ENCODE measurements at places on chromosomes 6 and 20. TPM values are rescaled to one million over a fixed set of nuclear protein-coding genes. Genes with fewer than 3 reads are reported as not detected.

- no peak for DNase-seq
Observed at GRCh38 chr6:22383016-22383415, 86.2 kb upstream of the PRL start.

DNA sequence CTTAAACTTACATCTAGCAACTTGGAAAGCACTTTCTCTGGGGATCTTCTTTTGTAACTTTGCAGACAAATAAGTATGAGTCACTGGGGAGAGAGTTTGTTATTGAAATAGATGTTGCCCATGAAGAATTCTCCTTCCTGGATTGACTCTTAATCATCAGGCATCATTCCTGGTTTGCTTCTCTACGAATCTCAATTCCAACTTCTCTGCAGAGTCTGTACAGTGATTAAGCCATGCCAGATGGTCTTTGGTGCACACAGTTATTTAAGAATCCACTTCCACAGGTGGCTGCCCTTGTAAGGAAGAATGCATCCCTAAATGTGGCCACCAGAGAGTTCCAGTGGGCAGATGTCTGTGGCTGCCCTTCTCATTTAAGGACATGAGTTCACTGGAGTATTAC is 25.7 kb downstream of the MYCT1 start:
- no peak for DNase-seq

- no peak for DNase-seq
Observed at GRCh38 chr20:39142407-39143096, 180.4 kb downstream of the DHX35 start.

- no peak for DNase-seq
Observed at GRCh38 chr6:14918200-14918907, 327.5 kb upstream of the JARID2 start.

RGS17 gene
- polyA plus RNA-seq: 2.5 TPM

DNA sequence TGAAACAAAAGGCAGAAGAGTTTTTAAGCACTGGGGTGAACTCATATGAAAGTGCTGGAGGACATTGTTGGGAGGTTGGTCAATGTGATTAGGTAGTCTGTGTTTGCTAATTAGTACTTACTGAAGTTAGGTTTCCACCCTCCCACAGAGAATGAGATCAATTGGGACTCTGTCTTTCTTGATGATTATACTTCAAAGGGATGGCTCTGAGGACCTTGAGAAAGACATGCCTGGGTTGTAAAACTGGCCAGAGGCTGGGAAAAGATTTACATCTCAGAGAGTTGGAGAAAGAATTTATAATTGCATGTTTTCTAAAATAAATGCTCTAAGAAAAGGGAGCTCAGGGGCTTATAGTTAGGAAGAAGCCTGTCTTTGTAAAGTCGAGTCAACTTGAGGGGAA is 74.0 kb downstream of the CD109 start:
- no peak for DNase-seq

- DNase-seq: no peak
Observed at GRCh38 chr6:142824426-142824825, 120.5 kb downstream of the HIVEP2 start.

DNA sequence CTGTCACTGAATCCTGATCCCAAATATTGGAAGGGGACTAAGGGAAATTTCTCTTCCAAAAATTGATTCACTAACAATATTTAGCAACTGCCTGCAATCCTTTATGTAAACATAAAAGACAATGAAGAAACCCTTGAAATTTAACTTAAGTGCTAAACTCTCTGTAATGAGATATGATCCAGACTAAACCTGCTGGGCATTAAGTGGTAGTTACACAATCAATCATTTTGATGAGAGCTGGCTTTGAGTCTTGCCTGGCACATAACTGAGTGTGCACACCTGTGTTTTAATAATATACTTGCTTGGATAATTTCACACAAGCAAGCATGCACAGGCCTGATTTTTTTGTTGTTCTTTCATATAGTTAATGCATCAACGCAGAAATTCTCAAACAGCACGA is 9.8 kb upstream of the ZFP64 start:
- no peak for DNase-seq

- DNase-seq: no peak
Observed at GRCh38 chr6:149508485-149508884, 23.7 kb upstream of the ZC3H12D start.

MTCH1 gene
- polyA plus RNA-seq: 148 TPM

GRCh38 chr20:805713-806112 is 27.8 kb upstream of the FAM110A start:
- DNase-seq: no peak

DNA sequence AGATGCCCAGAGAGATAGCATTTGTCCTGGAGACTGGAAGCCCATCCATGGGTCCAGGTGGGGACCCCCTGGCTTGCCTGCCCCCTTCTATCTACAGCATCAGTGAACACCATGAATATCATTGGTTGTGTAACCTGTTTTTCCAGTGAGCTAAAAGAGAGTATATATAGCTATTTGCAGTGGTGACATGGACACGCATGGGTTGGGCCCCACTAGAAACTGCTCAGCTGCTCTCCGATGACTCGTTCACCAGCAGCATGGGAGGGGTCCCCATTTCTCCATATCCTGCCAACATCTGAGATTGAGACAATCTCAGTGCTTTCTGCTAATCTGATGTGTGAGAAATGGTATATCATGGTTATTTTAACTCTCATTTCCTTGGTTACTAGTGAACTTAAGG is 4.0 kb upstream of the ZC3H12D start:
- no peak for DNase-seq

NRSN1 gene
- 0.26 TPM for polyA plus RNA-seq

NHLRC1 gene
- polyA plus RNA-seq: 2.5 TPM

- no peak for DNase-seq
Observed at GRCh38 chr6:29142309-29142708, 28.4 kb upstream of the OR2J2 start.

ZNF831 gene
- 0.18 TPM for polyA plus RNA-seq

FAM83C gene
- polyA plus RNA-seq: not detected

- DNase-seq: no peak
Observed at GRCh38 chr6:43052842-43053544, 658 bp downstream of the CUL7 start.

ITPA gene
- polyA plus RNA-seq: 63.7 TPM

- DNase-seq: no peak
Observed at GRCh38 chr20:1489325-1489724, 1.9 kb downstream of the SIRPB2 start.

ZC3H12D gene
- polyA plus RNA-seq: 0.92 TPM

DNA sequence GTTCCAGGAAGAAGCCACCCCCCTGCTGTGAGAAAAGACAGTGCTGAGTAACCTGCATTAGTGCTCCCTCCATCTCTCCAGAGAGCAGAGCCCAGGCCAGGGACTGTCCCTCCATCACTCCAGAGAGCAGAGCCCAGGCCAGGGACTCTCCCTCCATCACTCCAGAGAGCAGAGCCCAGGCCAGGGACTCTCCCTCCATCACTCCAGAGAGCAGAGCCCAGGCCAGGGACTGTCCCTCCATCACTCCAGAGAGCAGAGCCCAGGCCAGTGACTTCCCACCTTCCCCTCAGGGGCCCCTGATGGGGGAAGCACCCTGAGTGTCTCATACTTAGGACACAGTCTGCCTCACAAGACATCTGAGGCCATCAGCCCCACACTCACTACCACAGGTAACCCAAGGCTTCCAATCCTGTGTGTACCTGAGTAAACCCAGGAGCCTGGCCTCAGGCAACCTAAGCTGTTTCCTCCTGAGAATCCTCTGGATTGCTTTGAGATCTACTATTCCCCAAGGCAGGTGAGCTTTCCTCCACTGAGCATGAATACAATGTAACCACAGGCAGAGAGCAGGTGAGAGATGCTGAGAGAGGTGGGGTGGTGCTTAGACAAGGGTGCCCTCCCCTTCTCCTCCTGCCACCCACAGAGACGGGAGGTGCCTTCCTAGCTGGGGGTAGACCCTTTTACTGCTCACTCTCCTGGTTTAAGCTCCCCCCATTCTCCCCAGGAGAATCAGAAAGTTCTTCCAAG is 4.9 kb downstream of the TBXT start:
- no peak for DNase-seq

MCHR2 gene
- polyA plus RNA-seq: not detected

DNA sequence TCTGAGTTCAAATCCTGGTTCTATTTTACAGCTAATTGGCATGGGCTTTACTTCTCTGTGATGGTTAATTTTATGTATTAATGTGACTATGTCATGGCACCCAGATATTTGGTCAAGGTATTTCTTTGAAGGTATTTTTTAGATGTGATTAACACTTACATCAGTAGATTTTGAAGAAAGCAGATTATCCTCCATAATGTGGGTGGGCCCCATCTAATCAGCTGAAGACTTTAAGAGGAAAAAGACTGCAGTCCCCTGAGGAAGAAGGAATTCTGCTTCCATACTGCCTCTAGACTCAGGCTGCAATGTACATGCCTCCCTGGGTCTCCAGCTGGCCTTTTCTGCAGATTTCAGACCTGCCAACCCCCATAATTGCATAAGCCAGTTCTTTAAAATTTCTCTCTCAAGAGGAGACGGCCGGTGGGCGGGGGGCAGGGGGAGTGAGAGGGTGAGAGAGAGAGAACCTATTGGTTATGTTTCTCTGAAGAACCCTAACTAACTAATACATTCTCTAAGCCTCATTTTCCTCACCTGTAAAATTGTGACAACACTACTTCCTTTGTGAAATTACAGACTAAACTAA is 338.2 kb upstream of the PRDM1 start:
- DNase-seq: no peak

PRRC2A gene
- polyA plus RNA-seq: 150 TPM

GRCh38 chr6:107811591-107812218 is 12.4 kb downstream of the SCML4 start:
- DNase-seq: no peak

ZNF391 gene
- polyA plus RNA-seq: 14.6 TPM

- no peak for DNase-seq
Observed at GRCh38 chr6:18741741-18742140, 354.6 kb downstream of the RNF144B start.

DNA sequence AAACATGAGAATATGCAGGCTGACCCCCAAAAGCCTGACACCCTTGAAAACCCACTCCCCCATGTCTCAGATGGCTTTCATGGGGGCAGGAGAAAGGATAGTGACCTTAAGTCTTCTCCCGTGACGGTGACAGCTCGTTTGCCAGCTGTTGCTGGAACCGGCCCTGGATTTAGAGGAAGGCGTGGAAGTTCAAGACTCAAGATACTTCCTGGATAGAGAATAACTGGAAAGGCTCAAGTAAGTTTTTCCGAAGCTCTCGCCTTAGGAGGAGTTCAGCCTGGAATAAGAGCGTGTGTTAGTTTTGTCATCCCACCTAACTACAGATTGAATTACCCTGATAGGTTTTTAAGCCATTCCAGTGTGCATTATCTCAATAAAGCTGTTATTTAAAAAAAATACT is 11.6 kb upstream of the MTG2 start:
- DNase-seq: peak; percentile 5

DNA sequence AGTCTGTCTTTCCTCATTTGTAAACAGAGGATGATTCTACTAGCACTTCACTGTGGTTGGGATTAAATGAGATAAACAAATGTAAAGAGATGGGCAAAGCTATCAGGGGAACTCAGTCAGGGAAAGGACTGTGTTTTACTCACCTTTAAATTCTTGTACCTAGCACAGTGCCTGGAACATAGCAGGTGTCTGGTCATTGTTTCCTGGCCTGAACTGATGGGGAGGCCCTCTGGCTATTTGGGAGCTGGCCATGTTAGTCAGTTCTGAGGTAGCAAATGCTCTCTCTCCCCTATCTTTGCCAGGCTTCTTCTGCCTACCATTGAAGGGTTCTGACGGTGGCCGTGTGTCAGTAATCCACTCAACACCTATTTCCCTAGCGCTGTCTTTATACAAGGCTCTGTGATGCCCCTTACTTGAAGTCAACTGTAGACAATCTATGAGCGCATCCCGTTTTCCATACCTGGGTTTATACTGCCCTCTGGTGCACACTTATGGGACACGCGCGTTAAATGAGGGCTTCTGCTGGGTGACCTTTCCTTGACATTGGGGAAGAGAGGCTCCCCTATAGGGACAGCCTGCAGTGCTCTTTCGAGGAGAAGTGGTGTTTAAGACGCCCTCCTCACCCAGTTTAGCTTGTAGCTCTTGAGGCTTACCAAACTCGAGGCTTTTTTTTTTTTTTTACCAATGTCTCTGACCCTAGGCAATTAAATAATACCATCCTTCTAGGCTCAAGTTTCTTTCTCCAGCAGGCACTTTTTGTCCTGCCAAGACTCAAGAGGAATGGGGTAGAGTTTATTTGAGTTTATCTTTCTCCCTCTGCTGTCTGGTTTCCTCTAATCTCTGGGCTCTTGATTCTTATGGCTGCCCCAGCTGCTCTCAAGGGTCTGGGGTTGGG is 4.0 kb upstream of the SPATS1 start:
- no peak for DNase-seq

PPP1R16B gene
- polyA plus RNA-seq: 7.1 TPM

MYH7B gene
- polyA plus RNA-seq: 2.1 TPM

FOXA2 gene
- 39.0 TPM for polyA plus RNA-seq

DNA sequence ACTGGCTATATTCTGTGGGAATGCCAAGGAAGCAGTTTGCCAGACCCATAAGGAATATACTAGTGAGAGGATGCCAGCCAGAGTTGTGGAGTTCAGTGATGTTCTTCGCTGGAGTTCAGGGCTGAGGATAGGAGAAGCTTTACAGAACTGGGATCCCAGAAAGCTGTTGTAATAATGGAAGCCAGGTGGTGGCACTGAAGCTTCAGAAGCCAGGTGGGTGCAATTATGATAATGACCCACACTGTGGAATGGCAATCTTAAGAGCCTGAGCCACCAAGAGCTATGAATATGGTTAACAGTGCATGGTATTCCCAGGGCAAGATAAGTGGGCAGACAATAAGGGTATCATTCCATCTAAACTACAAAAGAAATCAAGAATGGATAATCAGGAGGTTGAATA is 25.1 kb upstream of the ENPP1 start:
- DNase-seq: no peak

- DNase-seq: peak; percentile 70
Observed at GRCh38 chr6:170049641-170050561, 241.0 kb downstream of the DLL1 start.

C20orf202 gene
- polyA plus RNA-seq: 1.2 TPM

KPNA5 gene
- polyA plus RNA-seq: 31.1 TPM

TMC2 gene
- polyA plus RNA-seq: 0.21 TPM

BFSP1 gene
- polyA plus RNA-seq: 3.3 TPM

- DNase-seq: no peak
Observed at GRCh38 chr6:6199678-6200077, 120.8 kb downstream of the F13A1 start.

DNA sequence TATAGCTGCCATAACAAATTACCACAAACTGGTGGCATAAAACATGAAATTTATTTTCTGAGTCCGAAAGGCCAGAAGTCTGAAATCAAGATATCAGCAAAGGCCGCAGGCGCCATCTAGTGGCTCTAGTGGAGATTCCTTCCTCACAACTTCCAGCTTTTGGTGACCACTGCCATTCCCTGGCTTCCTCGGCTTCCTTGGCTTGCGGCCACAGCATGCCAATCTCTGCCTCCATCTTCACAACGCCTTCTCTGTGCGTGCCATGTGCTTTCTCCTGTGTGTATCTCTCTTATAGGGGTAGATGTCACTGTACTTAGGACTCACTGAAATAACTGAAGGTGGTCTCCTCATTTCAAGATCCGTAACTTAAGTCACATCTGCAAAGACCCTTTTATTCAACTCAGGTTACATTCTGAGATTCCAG is 5.4 kb upstream of the PLAGL1 start:
- peak; percentile 67 for DNase-seq
